ENCODE measurements at places on chromosomes 6 and 20. TPM values are rescaled to one million over a fixed set of nuclear protein-coding genes. Genes with fewer than 3 reads are reported as not detected.

DNA sequence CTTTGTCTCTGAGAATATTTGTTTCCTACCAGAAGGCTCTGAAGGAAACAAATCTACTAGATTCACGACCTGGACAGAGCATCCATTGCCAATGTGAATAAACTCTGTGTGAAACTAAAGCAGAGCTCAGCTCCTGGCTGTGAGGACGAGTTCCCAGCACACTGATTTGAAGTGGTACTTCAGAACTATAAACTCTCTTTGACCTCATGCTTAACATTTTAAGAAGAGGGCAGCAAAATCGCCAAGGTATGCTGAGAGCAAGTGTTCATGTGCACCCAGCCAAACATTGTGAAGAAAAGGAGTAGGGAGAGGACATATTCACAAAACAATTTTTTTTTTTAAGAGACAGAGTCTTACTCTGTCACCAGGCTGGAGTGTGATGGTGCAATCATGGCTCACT is 33.7 kb upstream of the ZNF133 start:
- no peak for DNase-seq

GRCh38 chr6:163892824-163893561 is 478.5 kb downstream of the QKI start:
- no peak for DNase-seq

DNA sequence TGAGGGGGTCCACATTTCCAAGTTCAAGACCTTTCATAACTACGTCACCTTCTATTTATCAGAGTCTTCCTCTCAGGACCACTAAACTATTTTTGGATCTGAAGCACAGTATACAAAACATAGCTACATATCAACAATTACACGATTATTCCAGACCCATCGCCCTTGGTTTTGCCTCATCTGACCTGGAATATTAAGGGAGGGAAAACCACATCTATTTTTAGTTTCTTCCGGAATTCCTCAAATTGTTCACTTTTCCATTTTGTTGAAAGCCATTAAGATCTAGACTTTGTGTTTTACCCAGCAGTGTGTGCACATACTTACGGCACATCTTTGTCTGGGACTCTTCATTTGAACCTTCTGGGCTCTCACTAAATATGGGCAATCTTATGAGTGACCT is 12.0 kb upstream of the ADGRF5 start:
- DNase-seq, result no peak

- DNase-seq, result no peak
These were observed 272.0 kb downstream of the ADGB start for GRCh38 chr6:146870760-146871159.

DNA sequence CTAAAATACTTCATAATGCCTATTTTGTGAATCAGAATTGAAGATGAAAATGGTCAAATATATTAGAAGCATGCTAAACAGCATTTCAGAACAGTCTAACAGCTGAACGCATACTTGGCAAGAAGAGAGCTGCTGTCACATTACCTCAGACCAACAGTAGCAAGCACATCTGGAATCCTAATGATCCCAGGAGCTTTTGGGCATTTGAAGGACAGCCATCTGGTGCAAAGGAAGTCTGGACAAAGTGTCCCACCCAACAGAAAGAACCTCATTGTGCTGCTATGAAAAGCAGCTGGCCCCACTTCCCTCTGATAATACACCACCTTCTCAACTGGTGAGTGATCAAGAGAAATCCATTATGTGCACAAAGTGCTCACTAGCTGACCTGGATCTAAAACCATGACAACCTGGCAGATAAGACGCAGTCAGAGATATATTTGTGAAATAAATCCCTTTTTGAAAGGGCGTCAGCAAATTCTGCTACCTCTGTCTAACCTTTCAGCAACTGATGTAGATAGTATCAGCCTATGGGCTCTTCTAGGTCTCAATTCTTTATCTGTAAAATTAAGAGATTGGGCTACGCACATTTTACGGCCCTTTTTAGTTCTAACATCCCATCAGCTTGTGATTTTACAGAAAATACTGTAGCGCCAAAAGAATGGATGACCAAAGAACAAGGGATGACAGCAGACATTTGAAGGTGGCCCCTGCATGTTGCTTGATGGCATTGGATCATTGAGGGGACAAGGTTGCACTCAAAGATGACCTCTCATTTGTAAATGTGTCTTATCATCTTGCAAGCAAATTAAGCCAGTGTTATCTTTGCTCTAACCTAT is 78.7 kb downstream of the SGK1 start:
- no peak for DNase-seq

Gene TRIM10
- not detected for total RNA-seq
